ENCODE measurements at places on chromosomes 11 and 22.

GRCh38 chr11:76890329-76890728 lies 29.6 kb downstream of the ACER3 start:
- DNase-seq = no peak

DNA sequence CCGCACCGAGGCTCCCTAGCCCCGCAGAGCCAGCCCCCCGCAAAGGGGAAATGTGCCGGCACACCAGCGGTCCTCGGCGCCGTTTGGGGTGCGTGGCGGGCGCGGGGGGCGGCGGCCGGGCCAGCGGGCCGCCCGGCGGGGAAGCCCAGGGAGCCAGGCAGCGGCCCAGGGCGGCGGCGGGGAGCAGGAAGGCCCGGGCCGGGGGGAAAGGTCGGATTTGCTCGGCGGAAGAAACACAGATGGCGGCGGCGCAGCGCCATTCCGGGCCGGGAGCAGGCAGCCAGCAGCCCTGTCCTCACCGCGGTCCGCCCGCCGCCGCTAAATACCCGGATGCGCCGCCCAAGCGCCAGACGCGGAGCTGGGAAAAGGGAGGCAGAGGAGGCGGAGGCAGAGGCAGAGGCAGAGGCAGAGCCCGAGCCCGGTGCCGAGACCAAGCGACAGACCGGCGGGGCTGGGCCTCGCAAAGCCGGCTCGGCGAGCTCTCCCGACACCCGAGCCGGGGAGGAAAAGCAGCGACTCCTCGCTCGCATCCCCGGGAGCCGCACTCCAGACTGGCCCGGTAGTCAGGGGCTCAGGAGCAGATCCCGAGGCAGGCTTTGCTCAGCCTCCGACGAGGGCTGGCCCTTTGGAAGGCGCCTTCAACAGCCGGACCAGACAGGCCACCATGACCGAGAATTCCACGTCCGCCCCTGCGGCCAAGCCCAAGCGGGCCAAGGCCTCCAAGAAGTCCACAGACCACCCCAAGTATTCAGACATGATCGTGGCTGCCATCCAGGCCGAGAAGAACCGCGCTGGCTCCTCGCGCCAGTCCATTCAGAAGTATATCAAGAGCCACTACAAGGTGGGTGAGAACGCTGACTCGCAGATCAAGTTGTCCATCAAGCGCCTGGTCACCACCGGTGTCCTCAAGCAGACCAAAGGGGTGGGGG lies 2.6 kb upstream of the GCAT start:
- peak; percentile 89 for DNase-seq

DNA sequence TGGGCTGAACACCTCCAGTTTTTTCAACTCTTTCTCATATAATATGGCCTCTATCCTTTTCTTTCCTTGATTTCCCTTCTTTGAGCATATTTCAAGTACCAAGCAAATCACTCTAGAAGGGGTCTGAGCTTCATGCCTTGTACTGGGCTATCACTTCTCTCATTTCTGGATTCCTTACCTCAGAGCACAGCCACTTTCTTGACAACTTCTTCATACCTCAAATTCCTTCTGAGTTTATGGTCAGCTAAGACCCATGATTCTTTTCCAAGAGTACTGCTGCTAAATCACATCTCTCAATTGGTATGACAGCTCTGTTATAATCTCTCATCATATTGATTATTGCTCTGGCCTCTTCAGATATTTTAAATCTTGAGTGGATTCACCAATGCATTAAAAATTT lies 224.8 kb upstream of the ZBED5 start:
- no peak for DNase-seq

DNA sequence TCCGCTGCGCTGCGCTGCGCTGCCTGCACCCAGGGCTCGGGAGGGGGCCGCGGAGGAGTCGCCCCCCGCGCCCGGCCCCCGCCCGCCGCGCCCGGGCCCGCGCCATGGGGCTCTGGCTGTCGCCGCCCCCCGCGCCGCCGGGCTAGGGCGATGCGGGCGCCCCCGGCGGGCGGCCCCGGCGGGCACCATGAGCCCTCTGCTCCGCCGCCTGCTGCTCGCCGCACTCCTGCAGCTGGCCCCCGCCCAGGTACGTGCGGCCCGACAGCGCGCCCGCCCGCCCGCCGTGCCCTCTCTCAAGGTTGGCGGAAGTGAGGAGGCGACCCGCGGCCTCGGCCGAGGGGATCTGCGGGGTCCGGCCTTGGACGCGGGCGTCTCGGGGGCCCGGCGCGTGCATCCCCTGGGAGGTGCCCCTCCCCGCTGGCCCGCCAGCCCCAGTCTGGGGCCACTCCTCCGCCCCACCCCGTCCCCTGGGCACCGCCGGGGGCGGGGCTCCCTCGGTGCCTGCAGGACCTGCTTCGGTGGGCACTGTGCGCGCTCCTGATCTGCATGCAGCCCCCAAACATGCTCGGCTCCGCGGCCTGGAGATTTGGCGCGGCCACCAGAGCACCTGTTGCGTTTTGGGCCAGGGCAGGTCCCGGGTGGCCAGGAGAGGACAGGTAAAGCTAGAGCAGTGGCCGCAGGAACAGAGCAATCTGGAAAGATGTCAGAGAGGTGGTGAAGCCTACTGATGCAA lies 429 bp downstream of the VEGFB start:
- DNase-seq = no peak

GRCh38 chr11:72860592-72860991 lies 46.4 kb downstream of the ATG16L2 start:
- DNase-seq = no peak

- no peak for DNase-seq
These were observed 65.6 kb upstream of the PTPRJ start for GRCh38 chr11:47914743-47915142.
